Tibial nerve (tissue), 4 donors: ENCODE measurements at places on chromosomes 12 and 14.

DNA sequence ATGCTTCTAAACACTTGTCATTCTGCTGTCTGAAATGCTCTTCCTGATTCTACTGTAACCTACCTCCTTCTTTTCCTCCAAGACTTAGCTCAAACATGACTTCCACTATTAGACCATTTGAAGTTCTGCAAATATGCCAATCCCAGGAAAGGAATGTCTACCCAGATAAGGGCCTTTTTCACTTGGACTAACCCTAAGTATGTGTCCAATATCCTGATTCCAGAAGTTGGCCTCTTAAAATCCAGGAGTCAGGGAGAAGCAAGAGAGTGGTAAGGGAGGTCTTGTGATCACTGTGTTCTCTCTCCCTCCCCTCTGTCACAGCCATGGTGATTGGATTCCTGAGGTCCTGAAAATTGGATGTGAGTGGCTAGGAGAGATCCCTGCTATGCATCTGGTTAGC, 30.2 kb downstream of the ADCY6 start:
- DNase-seq = no peak

DNA sequence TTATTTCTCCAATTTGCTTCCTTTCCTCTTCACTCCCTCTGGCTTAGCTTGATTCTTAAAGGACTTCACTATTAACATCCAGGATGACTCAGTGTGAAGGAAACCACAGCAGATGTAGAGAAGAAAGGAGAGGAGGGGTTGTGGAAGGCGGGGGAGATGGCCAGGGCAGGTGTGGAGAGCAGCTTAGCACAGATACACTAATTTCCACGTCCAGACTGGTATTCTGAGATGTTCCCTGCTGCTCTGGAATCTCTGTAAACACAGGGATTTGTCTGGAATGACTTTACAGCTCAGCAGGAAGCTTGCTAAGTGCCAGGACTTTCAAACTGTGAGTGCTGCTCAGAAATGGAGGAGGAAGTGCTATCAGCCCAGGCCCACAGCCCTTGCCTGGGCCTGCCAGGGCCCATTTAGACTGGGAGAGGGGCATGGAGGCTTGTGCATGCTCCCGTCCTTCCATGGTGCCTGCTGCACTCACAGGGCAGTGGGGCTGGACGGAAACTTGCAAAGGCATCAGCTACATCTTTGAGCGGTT, 202.5 kb upstream of the DDHD1 start:
- DNase-seq = no peak

- no peak for DNase-seq
Observed at GRCh38 chr14:104964546-104964945, 13.6 kb downstream of the AHNAK2 start.

- DNase-seq = no peak
Observed at GRCh38 chr12:57892232-57892972, 45.9 kb upstream of the CTDSP2 start.

- DNase-seq = no peak
Observed at GRCh38 chr12:95784915-95785314, 5.6 kb downstream of the NTN4 start.
